Activated naive CD4-positive, alpha-beta T cell treated with anti-CD3 and anti-CD28 coated beads for 36 hours (primary cell): ENCODE measurements at places on chromosomes 4 and X.

DNA sequence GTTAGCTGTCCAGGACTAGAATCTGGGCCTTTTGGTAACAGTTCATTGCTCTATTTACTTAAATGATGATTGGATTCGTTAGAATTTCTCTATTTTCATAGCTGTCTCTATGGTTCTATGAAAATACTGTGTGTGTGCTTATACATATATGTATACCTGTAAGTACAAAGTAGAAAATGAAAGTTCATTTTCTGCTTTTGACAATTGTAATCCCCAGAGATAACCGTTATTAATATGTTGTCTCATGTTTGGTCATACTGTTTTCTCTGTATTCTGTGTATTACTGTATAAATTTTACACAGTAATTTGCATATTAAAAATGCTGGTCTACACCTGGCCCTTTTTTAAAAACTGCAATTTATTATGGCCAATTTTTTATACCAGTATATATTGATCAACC, 55.4 kb downstream of the CLCN3 start:
- no peak for DNase-seq

DNA sequence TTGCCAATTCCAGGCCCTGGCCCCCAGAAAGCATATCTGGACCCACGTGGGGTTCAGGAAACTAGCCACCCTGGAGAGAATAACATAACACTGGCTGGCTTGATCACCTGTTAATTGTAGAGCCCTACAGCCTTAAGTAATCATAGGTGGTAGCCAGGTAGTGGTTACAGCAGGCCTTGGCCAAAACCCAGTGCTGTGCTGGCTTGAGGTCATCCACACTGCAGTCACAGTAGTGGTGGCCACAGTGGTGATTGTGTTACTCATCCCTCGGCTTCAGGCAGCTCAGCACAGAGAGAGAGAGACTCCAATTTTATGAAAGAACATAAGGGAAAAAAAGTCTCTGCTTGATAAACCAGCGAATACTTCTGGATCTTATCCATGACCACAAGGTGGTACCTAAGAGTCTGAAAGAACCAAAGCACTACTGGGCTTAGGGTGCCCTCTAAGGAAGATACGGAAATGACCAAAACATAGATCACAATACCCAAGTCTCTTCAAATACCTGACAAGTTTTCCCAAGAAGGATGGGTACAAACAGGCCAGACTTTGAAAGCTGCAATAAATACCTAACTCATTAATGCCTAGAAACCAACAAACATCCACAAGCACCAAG, 46.6 kb upstream of the CDX4 start:
- no peak for DNase-seq

GRCh38 chrX:40237731-40238178, 140.0 kb upstream of the BCOR start:
- no peak for DNase-seq

DNA sequence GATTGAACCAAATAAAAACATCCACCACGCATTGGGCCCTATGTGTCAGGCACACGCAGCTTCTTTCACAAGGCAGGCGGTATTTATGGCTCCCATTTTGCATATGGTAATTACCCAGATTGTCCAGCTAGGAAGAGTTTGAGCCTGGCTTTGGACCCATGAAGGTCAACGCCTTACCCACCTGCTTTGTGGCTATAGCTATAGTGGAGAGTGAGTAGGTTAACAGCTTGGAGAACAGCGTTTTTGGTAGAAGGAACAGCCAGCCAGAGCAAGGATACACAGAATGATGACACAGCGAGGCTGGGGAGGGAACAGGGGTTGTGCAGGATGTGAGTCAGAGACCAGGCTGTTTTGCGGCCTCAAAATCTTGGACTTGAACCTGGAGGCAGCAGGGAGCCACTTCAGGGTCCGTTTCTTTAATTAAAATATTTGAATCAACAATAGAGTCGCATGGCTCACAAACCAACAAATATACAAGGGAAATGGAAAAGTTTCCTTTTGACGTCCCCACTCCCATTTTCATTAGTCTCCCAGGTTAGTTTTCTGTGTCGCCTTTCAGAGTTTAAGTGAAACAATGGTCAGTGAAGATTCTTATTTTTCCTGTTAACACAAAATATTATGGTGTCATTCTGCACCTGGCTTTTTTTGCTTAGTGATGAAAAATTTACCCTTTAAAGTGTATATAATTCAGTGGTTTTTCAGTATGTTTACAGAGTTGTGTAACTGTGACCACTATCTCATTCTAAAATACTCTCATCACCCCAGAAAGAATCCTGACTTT, 118.2 kb upstream of the STX18 start:
- DNase-seq, result no peak

GRCh38 chrX:120672841-120673530, 43.1 kb upstream of the C1GALT1C1 start:
- DNase-seq, result no peak

GRCh38 chrX:46433892-46434291, 111.3 kb downstream of the ZNF674 start:
- DNase-seq, result no peak
